ENCODE measurements at places on chromosomes 2 and 18. TPM values are rescaled to one million over a fixed set of nuclear protein-coding genes. Genes with fewer than 3 reads are reported as not detected.

MALT1 gene
- polyA plus RNA-seq: 0.45 TPM

IL18R1 gene
- polyA plus RNA-seq: not detected

NLRC4 gene
- 0.84 TPM for polyA plus RNA-seq

KHK gene
- 1.3 TPM for polyA plus RNA-seq

SDC1 gene
- polyA plus RNA-seq: 9.0 TPM

TMEM182 gene
- 32.9 TPM for polyA plus RNA-seq

GPR17 gene
- polyA plus RNA-seq: 0.71 TPM

LINC00305 gene
- not detected for polyA plus RNA-seq

PSTPIP2 gene
- 1.6 TPM for polyA plus RNA-seq

SLC5A7 gene
- not detected for polyA plus RNA-seq

KIF1A gene
- polyA plus RNA-seq: 31.6 TPM

STARD6 gene
- not detected for polyA plus RNA-seq
